Skeletal muscle cell (primary cell): ENCODE measurements at places on chromosomes 7 and 10.

- DNase-seq, result no peak
Measured at GRCh38 chr7:105096306-105096705, 82.3 kb downstream of the KMT2E start.

GRCh38 chr7:114468844-114469243 is 54.2 kb downstream of the FOXP2 start:
- no peak for DNase-seq

GRCh38 chr7:110693344-110693743 is 397.6 kb upstream of the LRRN3 start:
- no peak for DNase-seq

DNA sequence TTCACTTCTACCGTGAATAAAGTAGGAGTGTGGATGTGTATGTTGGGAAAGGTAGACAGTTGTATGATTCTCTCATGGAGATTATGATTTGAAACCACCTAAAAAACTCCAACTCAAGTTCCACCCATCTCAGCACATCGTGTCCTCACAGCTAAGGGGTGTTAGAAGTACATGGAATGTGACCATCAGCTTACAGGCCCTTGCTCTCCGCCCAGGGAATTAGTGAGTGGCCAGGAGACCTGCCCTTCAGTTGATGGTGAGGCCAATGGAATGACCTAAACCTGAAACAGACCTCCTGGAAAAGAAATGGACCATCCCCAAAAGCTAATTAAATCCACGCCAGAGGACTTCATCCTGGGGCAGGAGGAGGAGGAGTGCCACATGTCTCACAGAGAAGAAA is 2.1 kb upstream of the WNT2 start:
- no peak for DNase-seq

GRCh38 chr7:47470567-47471357 is 111.1 kb downstream of the TNS3 start:
- DNase-seq, result no peak

DNA sequence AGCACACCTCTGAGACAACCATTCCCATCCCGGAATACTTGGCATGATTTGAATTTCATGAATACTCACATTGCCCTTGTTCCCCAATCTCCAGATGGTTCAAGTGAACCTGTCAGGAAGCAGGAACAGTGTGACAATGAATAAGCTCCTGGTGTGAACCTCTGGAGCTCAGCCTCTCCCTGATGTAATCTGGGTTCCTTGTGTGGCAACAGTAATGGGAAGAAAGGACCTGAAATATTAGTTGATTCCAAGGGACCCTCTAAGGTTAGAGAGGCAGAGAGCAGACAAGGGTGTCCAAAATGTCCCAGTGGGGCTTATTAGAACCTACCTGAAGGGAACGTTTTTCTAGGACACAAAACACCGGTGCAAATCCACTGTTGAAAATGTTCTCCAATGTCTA is 8.5 kb downstream of the OR2A7 start:
- DNase-seq, result no peak

GRCh38 chr7:136874393-136875032 is 6.1 kb downstream of the CHRM2 start:
- DNase-seq, result no peak

DNA sequence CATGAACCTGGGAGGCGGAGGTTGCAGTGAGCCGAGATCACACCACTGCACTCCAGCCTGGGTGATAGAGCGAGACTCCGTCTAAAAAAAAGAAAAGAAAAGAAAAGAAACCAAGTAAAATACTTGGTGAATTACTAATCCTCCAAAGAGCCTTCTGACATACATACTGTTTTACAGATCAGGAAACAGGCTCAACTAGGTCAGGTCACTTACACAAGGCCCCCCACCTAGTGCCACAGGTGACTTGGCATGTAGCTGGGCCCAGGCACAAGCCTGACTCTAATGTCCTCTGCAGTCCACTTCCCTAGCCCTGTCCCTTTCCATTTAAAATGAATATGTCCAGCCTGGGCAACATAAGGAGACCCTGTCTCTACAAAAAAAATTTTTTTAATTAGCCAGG is 157.0 kb downstream of the TPST1 start:
- DNase-seq, result no peak

- DNase-seq, result no peak
Measured at GRCh38 chr7:84328571-84328970, 134.0 kb upstream of the SEMA3A start.

DNA sequence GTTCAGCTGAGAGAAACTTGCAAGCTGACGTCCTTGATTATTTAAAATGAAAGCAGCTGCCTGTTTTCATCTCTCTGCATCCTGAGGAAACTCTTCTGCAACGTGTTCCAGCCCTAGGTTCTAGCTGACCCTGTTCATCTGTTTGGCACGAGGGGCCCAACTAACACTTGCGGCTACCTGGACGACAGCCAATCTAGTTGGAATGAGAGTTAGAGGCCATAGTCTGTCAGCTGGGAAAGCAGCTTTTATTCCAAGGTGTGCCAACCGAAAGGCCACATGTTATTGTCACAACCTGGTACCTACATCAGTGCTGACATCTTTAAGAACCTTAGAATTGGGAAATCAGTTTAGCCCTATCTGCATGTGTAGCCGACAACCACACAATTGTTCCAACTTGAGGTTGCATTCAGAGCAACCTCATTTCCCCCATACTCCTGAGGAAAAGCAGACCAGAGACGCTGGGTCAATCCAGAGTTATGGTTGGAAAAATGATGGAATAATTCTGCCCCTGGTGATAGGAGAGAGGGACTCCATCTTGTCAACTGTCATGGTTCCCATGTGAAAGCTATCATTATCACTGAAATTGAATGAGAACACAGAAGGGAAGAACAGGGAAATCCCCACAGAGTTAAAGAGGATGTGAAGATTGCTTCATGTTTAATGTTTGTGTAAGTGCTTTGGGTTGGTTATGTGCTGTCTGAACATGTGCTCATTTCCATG is 121.6 kb downstream of the EGFR start:
- DNase-seq, result peak; percentile 82

GRCh38 chr7:151677581-151678226 is 158.0 kb upstream of the RHEB start:
- DNase-seq, result no peak

- DNase-seq, result no peak
Measured at GRCh38 chr10:62019685-62020359, 118.3 kb downstream of the ARID5B start.

DNA sequence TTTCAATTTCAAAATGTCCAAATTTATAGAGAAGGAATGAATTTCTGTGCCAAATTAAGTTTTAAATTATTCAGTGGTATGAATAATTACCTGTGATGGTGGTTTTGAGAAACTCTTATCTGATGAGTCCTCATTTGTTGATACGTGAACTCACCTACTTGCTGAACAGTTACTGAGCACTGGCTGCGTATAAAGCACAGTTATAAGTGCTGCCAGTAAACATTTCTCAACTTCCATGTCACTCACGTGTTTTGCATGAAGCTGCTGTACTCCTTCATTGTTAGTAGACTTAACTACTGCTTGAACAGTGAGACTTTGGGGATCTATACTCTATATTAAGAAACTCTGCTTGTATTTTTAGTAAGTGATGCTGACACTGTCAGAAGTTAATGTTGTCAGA is 269.1 kb upstream of the FZD8 start:
- no peak for DNase-seq

DNA sequence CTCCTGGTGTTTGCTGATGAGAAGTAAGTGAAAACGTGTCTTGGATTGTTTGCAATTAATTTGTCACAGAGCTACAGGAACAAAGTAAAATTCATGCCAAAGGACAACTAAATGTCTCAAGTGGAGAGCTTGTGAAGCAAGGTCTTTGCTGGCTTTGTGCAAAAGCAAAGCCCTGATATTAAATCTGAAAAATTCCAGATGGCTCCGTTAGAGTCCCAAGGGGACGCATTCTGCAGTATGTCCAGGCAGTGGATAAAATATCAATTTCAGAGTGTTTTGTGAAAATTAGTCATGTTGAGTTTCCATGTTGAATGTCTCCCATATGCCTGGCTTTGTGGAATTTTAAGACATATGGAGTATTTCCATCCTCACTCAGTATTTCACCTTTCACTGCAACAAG is 102.5 kb upstream of the PTN start:
- DNase-seq, result no peak

DNA sequence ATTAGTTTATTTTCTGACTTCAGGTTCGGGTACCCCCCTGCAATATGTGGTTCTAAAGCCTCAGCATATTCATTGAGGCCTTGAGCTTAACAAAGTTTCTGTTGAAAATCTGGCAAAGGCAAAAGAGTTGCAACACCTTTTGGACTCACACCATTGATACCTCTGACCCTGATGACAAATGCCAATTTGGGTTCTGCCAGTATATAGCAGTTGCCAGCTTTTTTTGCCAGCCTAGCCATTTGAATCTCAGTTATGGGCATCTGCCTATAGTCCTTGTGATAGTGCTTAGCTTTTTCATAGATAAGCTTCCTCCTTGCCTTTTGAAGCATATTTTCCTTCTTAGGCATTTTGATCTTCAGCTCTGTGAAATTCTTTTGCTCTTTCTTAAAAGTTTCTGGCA is 31.9 kb downstream of the LIPJ start:
- no peak for DNase-seq

GRCh38 chr10:45064998-45065397 is 64.3 kb downstream of the ZNF22 start:
- DNase-seq, result no peak

DNA sequence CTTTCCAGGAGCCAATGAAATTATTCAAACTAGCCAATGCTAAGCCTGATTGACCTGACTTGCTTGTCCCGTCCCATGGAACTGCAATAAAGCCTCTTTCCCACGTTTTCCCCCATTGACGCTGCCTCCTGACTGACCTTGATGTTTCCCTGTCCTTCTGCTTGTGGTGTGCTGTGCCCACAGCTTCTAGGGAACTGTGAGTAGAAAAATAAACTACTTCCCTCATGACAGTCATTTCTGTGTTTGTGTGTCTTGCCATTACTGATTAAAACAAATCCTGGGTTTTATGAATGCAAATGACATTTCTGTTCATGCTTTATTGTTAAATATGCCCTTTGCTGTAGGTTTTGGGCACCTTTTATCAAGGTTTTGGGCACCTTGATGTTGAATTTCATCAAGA is 91.3 kb upstream of the ABI1 start:
- DNase-seq, result no peak

DNA sequence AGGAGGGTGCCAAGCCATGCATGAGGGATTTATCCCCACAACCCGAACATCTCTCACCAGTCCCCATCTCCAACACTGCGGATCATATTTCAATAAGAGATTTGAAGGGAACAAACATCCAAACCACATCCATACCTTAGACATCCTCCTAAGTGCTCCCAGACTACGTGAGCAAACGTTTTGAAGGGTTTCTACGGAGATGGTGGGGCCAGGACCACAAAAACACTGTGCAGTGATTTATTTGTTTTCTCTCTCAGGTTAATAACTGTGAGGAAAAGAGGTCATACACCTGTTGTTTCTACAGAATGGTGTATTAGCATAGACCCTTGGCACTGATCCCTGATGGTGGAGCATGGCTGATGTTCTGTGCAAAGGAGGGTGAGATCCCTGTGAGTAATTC is 277.8 kb downstream of the FRMD4A start:
- DNase-seq, result no peak

DNA sequence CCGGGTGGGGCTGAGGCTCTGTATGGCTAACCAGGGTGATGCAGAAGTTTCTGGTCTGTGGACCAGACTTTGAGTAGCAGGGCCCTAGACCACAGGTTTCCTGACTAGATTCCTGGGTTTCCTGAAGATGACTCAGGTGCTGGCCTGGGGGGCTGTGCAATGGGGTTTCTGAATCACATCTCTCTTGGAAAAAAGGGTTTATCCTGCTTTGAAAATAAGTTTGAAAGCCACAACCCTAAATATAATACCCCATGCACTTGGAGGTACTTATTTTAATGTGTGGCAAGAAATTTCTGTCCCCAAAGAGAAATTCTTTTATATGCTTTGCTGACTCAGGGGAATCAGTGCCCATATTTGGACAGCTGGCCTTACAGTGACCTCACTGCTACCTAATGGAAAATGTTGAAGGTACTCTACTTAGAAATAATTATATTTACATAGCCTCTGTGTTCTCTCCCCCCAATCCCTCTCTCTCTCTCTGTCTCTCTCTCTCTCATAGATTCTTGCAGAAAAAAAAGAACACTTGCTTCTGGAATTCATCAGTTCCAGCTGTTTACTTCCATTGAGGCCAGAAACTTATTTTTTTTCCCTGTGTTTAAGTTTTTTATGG is 184.4 kb upstream of the LYZL2 start:
- DNase-seq, result no peak

DNA sequence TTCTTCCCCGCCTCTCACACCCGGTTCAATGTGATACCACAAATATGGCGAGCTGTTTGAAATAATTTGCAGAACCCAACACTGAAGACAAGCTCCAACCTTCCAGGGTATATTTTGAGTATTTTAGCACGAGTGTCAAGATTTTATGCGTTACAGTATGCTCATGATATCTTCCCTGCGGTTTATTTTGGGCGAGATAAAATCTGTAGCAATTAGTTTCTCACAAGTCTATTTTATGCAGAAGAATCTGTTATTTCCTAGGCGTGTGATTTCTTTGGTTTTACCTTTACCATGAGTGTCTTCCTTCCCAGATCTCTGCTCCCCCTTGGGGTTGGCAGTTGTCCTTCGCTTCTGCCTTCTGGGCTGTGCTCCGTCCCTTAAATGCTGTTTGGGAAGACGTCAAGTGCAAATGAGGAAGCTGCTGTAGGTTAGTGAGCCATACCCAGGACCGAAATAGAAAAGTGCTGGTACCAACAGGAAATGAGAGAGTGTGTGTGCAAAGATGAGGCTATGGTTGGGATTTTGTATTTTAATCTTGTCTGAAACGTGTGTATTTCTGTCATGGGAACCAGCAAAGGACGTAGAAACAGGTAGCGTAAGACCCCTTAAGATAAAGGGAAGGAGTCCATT is 299.8 kb downstream of the KLF6 start:
- no peak for DNase-seq

DNA sequence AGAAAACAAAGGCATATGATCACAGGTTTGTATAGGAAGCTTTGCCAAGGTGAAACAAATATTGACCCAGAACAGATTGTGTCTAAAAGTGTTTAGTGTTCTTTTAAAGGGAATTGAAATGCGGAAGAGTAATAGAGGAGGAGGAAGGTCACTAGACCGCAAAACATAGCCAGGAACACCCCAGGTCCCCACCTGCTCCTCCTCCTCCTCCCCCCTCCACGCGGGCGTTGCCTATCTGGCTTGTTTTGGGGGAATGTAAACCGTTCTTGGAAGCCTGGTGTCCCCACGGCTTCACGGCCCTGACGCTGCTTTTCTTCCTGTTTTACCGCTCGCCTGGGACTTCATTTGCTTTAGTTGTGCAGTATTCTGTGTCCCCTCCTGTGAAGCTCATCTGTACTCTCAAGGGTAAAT is 81.0 kb upstream of the PFKP start:
- no peak for DNase-seq
